Ureter (tissue), 1 donor: ENCODE measurements at places on chromosomes 4 and X. TPM values are rescaled to one million over a fixed set of nuclear protein-coding genes. Genes with fewer than 3 reads are reported as not detected.

DNA sequence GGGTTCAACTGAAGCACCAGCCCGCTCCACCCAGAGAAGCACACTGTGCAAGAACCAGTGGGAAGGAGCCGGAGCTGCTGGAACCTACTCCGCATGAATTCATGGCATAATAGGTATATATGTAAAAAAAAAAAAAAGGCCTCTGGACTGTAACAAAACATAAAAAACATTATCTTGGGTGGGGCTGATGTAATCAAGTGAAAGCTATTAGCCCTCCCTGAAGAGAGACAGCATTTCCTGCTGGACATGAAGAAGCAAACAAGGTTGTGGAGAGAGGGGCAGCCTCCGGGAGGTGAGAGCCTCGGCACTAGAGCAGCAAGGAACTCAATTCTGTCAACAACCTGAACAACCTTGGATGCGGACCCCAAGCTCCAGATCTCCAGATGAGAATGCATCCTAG lies 50.7 kb downstream of the PLAC1 start:
- DNase-seq = no peak

- DNase-seq = no peak
Measured at GRCh38 chr4:71258323-71258722, 80.5 kb upstream of the SLC4A4 start.

DNA sequence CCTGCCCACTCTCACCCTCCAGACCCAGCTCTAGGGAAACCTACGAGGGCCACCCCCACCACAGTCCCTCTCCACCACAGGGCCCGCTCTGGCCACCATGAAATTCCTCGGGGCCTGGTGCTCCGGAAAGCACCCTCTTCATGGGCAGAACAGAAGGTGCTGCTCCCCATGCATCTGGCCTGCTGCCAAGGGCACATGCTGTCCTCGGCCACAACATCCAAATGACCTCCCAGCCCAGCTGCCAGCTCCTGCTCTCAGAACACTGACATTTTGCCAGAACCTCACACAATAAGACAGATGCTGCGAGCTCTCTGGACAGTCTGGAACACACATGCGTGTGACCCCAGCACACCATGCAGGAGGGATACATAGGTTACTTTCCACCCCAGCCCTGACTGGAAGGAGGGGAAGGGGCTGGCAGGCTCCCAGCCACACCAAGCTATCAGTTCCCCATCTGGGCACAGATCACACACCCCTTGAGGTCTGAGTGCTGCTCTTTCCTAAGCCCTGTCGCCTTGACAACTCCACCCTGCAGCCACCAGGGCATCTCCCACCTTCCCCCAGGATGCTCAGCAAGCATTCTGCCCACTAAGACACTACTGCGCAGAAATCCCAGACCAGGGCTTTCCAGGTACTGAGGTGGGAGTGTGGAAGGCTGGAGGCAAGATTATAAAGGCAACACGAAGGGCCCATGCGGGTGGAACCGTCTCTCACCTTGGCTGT lies 5.8 kb downstream of the CCNQ start:
- no peak for DNase-seq

DNA sequence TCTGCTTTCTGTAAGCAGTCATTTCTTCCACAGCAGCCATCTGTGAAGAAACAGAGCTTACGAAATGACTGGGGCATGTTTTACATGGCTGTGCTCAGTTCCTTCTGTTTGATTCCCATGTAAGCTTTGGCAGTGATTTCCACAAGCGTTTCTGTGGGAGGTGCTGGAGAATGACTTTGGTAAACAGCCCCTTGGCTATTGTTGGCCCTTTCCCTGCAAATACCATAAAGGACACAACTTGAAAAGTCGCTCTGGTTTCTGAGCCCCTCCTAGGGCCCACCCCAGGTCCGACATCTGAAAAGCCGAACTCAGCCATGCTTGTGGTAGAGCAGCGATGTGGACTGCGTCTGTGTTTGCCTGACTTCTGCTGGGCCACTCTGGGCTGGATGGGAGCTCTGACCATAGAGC lies 3.7 kb downstream of the LIMCH1 start:
- DNase-seq = no peak

DNA sequence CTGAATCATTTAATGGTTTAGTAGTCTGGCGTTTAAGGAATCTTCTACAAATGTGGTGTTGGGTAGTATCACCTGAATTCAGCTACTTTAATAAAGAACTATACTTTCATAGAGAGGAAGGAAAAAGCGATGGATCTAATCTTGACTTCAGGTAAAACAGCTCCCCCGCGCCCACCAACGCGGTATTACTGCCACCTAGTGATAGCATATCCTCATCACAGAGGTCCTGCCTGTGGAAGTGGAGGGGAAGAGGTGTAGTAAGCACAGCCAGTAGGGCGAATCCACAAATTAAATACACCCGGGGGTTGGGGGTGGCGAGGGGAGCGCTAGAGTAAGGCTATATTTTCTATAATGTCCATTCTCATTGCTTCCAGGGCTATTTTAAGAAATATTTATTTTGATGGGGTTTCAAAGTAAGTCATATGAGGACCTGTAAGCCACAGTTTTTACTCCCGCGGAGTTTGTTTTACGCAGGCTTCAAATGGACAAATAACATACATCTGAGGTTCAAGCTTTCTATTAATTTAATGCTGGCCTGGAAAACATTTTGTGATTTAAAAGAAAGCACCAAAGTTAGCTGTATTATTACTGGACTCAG lies 8.3 kb upstream of the DAPP1 start:
- DNase-seq = peak; percentile 69

Gene POF1B
- total RNA-seq = 46.8 TPM

GRCh38 chr4:118776157-118776954 lies 59.6 kb downstream of the SEC24D start:
- no peak for DNase-seq

Gene WAS
- 4.8 TPM for total RNA-seq

- DNase-seq = no peak
Measured at GRCh38 chr4:73034896-73035295, 34.6 kb downstream of the COX18 start.

GRCh38 chr4:185772391-185773093 lies 39.5 kb downstream of the SORBS2 start:
- no peak for DNase-seq
